Activated T-helper 9 cell treated with anti-CD3 and anti-CD28 coated beads, Interleukin-2, amount 50 U/mL, for 16 hours (primary cell): ENCODE measurements at places on chromosomes 12 and 14.

DNA sequence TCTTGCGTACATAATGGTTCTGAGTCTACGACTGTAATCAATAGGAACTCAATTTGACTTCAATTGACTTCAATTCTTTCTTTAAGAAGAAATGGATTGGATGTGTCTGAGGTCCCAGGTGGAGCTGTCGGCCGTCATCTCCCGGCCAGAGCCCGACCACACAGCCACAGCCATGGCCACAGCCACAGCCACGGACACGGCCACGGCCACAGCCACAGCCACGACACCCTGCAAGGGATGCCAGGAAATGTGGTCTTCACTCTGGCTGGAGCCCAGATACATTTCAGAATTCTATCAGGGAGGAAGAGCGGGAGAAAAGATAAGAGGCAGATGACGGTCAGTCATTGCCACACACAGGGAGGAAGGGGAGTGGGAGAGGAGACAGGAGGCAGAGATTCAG is 58.9 kb downstream of the GALNT9 start:
- DNase-seq = no peak

DNA sequence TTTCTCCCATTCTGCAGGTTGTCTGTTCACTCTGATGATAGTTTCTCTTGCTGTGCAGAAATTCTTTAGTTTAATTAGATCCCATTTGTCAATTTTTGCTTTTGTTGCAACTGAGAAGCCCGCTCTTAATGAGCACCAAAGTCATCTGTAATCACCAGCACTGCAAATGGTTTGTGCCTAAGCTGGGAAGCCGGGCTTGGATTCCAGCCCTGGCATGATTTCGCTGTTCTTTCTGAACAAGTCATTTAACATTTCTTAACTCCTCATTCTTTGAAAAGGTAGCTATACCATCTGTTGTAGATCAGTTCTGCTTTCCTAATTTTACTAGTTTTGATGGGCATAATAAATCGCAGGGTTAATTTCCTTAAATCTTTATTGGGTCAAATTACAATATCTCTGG is 32.1 kb downstream of the PIWIL1 start:
- no peak for DNase-seq

- no peak for DNase-seq
Measured at GRCh38 chr14:104852280-104852663, 12.8 kb upstream of the CEP170B start.

DNA sequence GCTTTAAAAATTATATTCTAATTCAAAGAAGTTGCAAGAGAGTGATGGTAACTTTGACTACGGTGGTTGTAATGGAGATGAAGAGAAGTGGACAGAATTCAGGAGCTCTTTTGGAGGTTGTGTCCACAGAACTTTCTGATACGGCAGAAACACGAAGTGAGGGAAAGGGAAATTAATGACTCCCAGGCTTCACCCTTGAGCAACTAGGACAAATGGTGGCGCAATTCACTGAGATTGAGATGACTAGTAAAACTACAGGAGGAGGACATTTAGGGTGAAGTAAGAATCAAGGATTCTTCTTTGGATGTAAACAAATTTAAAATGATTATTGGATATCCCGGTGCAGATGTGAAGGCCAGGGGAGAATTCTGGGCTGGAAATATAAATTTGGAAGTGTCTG is 212.6 kb downstream of the PTPRO start:
- no peak for DNase-seq

DNA sequence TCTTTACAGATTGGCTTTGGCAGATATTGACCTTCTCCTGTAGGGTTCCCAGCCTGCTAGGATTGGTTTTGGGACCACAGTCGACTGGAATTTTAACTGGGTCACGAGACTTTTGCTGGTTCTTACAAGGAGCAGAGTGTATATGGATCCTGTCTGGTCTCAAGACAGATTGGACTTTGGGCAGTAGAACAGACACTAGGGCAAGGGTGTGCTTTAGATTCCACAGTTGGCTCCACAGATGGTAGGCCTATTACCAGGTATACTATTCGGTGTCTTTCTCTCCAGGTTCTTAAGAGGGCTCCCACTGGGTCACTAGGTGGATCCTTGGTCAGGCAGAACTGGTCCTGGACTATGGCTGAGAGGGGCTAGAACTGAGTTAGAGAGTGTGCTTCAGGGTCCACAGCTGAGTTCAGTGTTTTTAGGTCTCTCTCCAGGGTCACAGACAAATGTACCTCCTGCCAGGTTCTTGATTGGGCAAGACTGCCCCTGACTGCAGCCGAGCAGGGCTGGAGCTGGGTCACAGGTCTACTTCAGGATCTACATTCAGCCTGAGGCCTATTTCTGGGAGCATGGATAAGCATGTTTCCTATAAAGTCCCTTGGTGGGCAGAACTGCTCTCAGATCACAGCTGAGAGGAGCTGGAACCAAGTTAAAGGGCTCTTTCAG is 460.2 kb downstream of the TMEM117 start:
- DNase-seq = no peak

DNA sequence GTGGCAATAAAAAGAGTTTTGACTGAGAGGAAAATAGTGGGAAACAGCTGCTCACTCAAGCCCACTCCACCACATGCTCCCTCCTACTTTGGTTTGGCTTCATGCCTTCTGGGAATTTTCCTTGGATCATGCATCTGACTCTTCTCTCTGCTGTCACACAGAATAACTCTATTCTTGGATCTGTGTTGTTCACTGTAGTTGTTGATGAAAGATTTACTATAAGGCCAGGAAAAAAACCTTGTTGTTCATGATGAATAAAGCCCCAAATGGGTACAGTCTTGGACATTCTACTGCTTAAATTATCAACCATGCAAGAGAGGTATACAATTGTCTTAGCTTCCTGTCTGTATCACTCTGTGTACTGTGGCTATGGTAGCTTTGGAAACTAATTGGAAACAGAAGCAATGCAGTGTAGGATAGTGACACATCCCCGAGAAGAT is 70.5 kb downstream of the TMX1 start:
- no peak for DNase-seq

DNA sequence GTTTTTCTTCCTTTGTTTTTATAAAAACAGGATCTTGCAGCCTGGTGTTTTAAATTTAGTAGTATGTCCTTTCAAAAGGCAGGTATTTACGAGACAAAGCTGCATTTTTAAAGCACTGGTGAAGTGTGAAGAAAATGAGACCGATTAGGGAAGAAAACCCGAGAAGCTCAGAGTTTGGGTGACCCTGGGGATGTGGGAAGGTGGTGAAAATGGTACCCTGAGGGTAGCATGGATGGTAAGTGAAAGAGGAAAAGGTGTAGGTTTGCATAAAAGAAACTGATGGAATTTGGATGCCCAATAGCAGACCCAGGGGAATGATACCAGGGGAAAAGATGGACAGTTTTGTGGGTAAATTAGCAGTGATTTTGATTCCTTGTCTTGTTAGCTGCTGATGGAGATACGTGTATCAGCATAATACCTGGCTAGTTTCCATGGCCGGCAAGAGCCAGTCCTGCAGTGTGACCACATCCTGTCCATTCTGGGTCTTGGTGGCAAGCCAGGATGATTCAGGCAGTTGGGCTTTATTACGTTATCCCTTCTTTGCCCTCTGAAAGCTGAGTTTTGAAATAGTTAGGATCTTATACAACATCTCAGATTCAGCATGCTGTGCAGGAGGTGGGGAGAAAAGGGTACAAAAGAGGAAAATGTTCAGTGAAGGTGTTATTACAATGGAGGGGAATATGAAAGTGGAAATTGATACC is 8.9 kb downstream of the BICD1 start:
- no peak for DNase-seq
